ENCODE measurements at places on chromosomes 4 and X.

GRCh38 chrX:154484255-154485149, 1.9 kb downstream of the UBL4A start:
- DNase-seq: no peak

GRCh38 chrX:133726211-133726630, 259.2 kb downstream of the GPC3 start:
- no peak for DNase-seq

- DNase-seq: no peak
Observed at GRCh38 chr4:56742080-56742871, 61.2 kb upstream of the HOPX start.

- DNase-seq: no peak
Observed at GRCh38 chr4:39950861-39951481, 26.7 kb downstream of the PDS5A start.

- no peak for DNase-seq
Observed at GRCh38 chrX:10900585-10901289, 210.4 kb upstream of the HCCS start.

DNA sequence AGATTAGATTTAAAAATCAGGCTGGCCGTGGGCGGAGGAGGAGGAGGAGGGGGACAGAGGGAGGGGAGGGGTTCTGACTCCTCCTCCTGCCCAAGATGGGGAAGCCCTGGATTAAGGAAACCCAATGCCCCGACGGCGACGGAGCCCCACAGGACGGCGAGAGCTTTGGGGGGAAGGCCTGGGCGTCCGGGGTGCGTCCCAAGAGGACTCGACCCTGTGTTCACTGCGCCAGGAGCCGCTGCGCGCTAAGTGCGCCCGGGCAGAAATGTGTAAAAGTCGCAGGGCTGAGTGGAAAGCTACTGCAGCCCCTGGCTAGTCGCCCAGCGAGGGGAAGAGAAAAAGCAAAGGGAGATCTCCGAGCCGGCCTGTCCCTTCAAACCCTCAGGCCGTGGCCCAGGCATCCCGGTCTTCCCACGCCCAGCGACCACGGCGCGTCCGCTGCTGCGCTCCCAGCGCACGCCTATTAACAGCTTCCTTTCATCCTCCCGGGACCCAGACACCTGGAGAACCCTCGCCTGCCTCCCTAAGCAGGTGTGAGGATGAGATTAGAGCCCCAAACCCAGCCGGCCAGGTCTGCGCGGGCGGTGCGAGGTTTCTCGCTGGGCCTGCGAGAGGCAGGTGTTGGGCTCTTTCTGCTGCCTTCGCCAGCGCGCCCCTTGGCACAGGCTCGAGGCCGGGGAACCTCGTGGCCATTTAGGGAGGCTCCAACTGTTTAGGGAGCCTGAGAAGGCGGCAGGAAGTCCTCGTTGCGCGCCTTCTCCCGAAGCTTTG, 1.4 kb upstream of the RPS6KA3 start:
- DNase-seq: peak; percentile 29

- no peak for DNase-seq
Observed at GRCh38 chr4:105181259-105181658, 34.6 kb downstream of the TET2 start.
